ENCODE measurements at places on chromosomes 3 and 15.

- no peak for DNase-seq
Observed at GRCh38 chr15:99511866-99512661, 53.7 kb upstream of the MEF2A start.

GRCh38 chr3:22159004-22159695, 408.1 kb upstream of the ZNF385D start:
- DNase-seq, result no peak

DNA sequence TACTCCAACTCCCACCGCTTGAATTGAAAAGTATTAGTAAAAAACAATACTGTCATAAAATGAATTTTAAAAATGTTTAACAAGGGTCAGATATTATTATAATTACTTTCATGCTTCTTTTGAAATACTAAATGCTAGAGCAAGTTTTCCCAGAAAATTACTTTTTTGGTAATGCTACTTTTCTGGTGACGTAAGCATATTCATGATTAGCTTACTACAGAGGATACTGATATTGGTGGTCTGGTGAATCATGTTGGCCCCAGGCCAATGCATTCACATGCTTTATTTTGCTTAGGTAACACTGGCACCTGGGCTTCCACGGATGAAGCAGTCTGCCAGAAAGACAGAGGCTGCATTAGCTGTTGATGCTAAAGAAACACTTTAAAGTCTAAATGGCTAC, 12.4 kb downstream of the SPATA16 start:
- DNase-seq, result no peak

DNA sequence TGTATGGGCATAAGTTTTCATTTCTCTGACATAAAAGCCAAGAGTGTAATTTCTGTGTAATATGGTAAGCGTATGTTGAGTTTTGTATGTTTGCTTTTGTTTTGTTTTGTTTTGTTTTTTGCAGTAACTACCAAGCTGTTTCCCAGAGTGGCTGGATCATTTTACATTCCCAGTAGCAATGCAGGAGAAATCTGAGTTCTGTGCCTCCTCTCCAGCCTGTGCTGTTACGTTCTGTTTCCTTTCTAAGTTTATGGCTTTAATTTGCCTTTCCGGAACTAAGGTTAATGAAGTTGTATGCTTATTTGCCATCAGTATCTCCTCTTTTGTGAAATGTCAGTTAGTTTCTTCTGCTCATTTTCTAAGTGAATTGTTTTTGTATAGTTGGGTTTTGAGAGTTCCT, 307.8 kb downstream of the GABRG3 start:
- DNase-seq, result no peak

DNA sequence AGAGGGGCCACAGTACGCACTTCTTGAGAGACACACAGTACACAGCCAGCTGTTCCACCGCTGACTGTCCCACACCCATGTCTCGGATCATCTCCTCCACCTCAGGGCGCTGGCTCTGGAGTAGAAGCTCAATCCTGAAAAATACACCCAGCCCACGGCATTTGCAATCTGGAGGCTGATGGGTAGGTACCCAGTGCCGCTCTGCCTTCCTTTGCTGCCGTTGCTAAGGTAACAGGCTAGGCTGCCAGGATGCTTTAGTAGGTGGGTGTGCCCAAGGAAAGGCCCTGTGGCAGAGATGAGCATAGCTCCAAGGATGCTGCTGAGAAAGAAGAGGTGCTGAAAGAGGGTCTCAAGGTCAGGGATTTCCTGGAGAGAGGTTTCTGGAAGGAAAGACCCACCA, 14.6 kb downstream of the TRAIP start:
- no peak for DNase-seq

- DNase-seq, result no peak
Observed at GRCh38 chr3:195450731-195451229, 8.0 kb upstream of the ACAP2 start.

DNA sequence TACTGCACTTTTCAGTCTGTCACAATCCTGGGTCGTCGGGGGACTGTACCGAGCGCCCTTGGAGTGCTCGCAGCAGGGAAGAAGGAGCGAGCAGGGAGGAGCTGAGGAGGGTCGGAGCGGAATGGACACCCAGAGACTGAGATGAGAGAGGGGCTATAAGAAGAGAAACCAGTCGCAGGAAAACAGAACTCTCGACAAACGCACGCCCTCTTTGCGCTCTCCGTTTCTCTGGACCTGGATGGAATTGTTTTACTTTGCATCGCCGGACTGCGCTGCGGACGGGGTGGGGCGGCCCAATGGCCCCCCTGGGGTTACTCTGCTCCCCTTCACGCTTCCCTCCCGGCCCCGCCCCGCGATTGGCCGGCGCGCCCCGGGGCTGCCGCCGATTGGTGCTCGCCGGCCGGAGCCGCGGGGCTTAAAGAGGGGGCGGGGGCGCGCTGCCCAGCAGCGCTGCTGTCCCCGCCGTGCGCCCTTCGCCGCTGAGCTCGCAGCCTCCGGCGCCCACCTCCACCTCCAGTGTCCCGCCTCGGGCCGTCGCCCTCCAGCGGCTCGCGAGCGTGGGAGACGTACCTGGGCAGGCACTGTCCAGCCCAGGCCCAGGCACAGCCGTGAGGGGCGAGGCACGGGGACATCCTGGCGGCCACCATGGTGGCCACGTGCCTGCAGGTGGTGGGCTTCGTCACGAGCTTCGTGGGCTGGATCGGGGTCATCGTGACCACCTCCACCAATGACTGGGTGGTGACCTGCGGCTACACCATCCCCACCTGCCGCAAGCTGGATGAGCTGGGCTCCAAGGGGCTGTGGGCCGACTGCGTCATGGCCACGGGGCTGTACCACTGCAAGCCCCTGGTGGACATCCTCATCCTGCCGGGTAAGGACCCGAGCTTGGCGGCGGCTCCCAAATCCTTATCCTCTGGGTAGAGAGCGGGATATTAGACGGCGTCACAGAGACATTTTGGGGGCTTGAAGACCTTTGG, at the start of gene CLDN11:
Gene CLDN11, plus strand, starts transcription at position 447 of the 977 bp plus-strand sequence. Its CDS starts 199 bp downstream, at position 646.
- peak; percentile 77 for DNase-seq

DNA sequence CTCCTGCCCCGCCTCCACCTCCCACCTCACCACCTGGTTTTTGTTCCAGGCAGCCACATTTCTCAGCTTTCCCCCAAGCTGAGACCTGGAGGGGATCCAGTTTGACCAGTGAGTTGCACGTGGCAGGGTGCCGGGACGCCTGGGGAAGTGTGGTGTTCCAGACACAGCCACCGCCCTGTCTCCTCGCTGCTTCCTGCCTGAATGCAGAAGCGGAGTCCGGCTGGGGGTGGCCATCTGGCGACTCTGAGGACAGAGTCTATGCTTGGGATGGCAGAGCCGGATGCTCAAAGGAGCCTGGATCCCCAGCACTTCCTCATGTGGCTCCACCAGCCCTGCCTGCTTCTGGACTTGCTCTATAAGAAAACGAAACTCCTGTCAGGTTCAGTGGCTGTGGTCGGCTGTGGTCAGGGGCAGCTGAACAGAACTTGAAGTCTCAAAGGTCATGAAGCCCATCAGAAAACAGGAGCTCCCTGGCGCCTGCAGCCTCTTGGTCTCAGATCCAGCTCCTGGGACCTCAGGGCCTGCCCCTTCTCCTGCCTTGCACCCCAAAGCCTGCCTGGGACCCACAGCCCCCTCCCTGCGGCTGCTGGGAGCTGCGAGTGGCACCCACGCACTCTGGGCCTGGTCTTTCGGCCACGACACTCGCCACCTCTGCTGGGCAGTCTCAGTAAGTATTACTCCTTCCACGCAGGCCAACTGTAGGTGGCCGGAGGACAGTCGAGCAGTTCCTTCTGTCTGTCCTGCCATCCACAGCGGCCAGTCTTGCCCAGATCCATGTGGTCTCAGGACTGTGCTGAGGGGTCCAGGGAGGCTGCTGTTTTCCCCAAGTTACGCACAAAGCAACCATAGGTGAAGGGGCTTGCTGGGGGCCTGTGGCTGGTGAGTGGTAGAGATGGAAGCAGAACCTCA, 112.8 kb upstream of the MEF2A start:
- peak; percentile 5 for DNase-seq
